ENCODE measurements at places on chromosomes 6 and 20. TPM values are rescaled to one million over a fixed set of nuclear protein-coding genes. Genes with fewer than 3 reads are reported as not detected.

- DNase-seq, result no peak
Measured at GRCh38 chr20:48807586-48808381, 20.0 kb downstream of the PREX1 start.

GRCh38 chr6:159761129-159761872 is 544 bp upstream of the ACAT2 start:
- DNase-seq, result peak; percentile 38

The TNNC2 gene
- total RNA-seq, result 2,150 TPM

The CST5 gene
- total RNA-seq, result not detected

DNA sequence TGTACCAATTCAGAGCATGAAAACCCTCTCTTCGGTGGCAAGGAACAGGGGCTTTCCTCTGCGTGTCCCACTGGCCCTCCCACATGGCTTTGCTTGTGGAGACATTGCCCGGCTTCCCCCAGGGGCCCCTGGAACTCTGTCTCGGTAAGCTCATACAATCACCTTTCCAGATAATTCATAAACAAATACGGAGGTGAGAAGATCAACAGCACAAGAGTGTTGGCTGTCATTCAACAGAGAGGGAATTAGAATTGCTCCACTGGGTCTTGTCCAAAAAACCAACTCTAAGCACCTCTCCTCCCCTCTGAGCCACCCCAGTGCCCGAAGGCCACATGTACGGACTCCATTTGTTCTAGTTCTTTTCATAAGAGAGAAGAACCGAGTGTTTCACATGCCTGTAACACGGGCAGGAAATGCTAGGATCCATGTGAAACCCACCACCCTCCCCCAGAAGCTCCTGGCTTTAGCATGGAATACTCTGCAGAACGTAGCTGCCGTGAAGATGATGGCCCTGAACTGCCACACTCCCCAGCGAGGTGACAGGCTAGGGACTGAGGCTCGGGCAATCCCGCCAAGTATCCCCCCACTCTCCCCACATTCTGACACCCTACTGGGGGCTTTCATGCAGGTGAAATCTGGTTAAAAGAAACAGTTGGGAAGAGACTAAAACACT is 24.6 kb upstream of the FOXC1 start:
- DNase-seq, result no peak

DNA sequence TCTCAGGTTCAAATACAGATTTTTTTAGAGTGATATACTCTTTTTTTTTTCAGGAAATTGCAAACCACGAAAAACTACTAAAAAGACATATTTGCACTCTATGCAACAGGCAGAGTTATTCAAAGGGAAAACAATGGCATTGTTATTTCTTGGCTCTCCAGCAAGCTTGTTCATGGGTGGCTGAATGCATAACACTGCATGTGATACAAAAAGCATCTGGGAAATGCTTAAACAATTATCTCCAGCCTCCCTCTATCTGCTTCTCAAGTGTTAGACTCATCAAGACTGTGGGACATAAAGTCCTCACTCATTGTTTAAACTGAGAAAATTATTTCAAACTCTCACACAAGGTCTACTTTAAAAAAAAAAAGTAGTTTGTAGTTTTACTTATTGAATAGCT is 7.3 kb upstream of the COL12A1 start:
- DNase-seq, result no peak

The KATNA1 gene
- total RNA-seq, result 10.7 TPM

The TMEM151B gene
- not detected for total RNA-seq

The GINS1 gene
- 0.20 TPM for total RNA-seq

GRCh38 chr6:3036861-3037637 is 31.2 kb upstream of the RIPK1 start:
- DNase-seq, result no peak

GRCh38 chr20:61130156-61130555 is 121.9 kb upstream of the CDH4 start:
- no peak for DNase-seq

The KHDC1L gene
- total RNA-seq, result not detected

DNA sequence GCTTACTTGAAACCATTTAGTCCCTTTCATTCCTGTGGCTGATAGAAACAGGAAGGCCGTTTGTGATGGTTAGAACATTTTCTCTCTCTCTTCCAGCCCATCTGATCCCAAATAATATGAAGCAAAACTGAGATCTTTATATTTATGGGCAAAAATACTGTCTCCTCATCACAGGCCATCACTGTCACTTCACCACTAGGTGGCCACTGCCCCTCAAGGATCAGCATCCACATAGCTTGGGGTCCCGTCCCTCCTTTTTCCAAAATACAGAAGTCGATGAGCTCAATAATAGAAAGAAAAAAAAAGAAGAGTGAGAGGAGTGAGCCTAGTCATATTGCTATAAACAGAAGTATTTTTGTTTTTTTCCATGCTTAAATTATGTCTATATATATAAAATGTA is 46.4 kb upstream of the LAMP5 start:
- DNase-seq, result no peak

DNA sequence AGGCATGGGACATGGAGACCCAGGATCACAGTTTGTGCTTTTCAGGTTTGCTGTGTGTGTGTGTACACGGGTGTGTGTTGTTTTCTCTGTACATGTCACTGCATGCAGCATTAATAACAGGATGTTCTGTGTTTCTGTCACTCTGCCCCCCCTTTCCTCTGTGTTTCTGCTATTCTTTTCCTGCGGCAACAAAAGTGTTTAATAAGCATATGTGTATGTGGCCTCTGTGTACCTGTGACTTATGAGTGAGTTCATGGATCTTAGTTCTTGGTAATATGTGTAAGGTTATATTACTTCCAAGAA is 9.8 kb downstream of the SYNGAP1 start:
- DNase-seq, result no peak

The GSTA3 gene
- total RNA-seq, result not detected

The FOXS1 gene
- 0.59 TPM for total RNA-seq

- no peak for DNase-seq
Measured at GRCh38 chr20:36866681-36867495, 9.1 kb upstream of the TLDC2 start.
